Hematopoietic multipotent progenitor cell (in vitro differentiated cells): ENCODE measurements at places on chromosomes 12 and 14. TPM values are rescaled to one million over a fixed set of nuclear protein-coding genes. Genes with fewer than 3 reads are reported as not detected.

DNA sequence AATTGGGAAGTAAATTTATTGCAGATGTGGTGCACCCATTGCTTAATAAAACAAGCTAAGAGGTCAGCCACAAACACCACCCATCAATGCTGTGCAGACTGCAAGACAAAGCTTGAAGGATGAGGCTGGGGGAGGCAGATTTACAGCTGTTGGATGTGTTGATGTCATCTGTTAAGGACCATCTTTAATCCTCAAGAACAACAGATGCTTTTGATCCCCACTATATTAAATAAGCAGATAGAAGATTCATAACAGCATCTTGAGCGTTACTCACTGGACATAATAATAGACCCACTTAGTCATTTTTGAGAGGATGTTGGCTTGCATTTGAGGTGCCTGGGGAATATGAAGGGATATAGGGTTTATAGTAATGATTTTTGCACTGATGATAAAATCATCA is 58.8 kb downstream of the GPR68 start:
- DNase-seq: no peak

- DNase-seq: no peak
These were observed 11.5 kb upstream of the HELB start for GRCh38 chr12:66290716-66291200.

DNA sequence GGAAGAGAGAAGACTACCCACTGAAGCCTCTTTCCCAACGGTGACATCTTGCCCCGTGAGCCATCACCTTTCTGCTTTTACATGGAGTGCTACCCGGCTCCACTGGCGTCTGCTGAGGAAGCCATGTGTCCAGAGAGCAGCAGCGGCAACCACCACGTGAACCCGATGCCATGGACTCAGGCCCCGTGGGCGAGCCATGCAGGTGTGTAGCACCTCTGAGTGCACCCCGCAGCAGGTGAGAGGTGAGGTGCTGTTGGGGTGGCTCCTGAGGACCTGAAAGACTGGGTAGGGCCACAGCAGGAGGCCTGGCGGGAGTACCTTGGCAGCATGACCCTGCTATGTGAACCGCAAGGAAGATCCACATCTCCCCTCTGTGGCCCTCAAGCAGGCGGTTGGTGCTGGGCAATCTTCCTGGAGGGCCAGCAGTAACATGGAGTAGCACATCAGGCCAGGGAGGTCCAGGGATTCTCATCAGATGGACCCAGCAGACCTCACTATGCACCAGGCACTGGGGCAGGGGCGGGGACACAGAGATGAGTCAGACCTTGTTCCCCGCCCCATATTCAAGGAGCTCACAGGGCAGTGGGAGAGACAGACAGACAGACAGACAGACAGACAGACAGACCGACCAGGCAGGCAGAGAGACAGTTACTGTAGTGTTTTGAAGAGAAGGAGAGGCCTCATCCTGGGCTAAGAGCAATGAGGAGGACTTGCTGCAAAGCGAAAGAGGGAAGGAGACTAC is 129.6 kb downstream of the PAPOLA start:
- DNase-seq: no peak

- no peak for DNase-seq
These were observed 26.0 kb upstream of the SPTLC2 start for GRCh38 chr14:77642407-77642806.

DNA sequence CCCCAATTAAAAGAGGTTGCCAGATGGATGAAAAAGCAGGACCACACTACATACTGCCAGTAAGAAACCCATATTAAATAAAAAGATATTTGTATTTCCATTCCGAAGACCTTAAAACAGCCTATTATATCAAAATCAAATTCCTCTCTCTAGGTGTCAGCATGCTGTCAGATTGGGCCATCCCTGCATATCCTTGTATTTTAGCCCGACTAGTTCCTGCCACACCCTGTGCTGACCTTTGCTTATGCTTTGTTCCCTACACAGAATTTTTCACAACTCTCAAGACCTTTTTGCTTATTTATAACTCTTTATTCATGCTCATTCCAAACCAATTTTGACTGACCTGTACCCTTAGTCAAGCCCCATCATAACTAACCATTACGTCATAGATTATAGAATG is 12.8 kb downstream of the GSKIP start:
- no peak for DNase-seq

DNA sequence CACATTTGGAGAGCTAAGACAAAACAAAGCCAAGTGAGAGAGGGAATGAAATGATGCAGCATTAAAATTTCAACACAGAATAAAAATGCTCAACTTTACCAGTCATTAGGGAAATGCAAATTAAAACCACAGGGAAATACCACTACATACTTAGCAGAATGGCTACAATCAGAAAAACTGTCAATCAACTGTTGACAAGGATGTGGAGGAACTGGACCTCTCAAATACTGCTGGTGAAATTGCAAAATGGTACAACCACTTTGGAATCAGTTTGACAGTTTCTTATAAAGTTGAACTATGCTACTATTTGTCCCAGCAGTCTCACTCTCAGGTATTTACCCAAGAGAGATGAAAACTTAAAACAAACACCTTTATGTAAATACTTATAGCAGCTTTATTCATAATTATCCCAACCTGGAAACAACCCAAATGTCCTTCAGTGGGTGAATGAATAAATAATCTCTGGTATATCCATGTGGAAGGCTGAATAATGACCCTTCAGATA is 43.8 kb upstream of the KTN1 start:
- DNase-seq: no peak

- DNase-seq: no peak
These were observed 7.7 kb downstream of the OR6C68 start for GRCh38 chr12:55499810-55500252.

DNA sequence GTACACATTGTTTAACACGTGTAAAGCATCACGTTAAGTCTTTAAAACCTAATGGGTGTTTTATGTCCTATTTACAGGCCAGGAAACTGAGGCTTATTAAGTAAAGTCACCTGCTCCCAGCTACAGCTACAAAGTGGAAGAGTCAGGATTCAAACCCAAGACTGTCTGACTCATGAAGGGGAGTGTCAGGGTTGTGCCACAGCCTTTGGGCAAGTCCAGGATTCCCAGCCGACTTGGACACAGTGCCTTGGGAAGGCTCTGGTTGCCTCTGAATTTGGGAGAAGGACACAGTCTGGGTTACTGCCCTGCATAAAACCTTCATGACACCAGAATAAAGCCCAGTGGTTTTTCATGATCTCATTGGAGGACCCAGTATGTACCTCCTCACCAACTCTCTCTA is 7.3 kb downstream of the RNU4-2 start:
- no peak for DNase-seq

DNA sequence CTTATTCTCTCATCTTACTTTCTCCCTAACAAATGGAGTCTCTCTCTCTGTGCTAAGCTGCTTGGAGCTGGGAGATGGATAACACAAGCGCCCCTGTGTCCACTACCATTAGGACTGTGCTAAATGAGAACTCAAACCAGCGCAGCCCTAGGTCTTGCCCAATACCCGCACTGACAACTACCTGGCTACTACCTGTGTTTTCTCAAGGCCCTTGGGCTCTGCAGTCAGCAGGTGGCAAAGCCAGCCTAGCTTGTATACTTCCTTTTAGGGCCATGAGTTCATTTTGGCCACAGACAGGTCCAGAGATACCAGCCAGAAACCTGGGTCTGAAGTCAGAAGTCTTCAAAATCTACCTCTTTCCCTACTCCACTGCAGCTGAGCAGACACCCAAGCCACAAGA is 13.0 kb upstream of the SLCO1B1 start:
- no peak for DNase-seq

DNA sequence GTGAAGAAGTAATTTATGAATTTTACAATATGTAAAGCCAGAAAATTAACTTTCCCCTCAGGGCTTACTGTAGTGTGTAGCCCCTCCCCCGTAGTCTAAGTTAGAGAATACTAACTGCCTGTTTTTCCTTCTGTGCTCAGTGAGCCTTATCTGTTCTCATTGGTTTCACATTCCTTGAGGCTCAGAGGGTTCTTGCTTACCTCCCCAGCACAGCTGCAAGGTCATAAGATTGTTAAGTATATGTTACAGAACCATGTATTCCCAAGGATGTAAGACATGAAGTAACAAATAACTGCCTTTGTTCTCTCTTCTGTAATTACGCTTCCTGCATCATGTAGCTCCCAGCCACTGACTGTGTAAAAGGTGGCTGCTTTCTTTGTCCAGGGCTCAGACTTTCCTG is 1351.1 kb downstream of the TMEM121 start:
- DNase-seq: no peak

GRCh38 chr14:100896369-100897060 is 7.0 kb downstream of the RTL1 start:
- no peak for DNase-seq

DNA sequence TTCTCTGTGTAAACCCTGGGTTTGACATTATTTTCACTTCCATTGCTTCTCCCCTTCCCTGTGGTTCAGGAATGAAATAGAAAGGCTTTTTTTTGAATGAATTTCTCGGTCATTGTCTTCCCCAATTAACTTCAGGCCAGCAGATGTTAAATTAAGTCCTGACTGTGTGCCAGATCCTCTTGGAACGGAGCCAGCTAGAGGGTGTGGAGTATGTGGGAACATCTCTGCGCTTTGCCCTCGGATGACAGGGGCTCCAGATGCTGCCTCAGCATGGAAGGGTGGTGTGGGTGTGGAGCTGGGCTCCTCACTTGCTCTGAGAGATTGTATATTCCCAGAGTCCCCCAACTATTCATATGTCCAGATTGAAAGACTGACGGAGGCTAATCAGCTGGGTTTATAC is 13.1 kb downstream of the KRT85 start:
- no peak for DNase-seq

- DNase-seq: no peak
These were observed 10.5 kb upstream of the NID2 start for GRCh38 chr14:52079239-52079959.

DNA sequence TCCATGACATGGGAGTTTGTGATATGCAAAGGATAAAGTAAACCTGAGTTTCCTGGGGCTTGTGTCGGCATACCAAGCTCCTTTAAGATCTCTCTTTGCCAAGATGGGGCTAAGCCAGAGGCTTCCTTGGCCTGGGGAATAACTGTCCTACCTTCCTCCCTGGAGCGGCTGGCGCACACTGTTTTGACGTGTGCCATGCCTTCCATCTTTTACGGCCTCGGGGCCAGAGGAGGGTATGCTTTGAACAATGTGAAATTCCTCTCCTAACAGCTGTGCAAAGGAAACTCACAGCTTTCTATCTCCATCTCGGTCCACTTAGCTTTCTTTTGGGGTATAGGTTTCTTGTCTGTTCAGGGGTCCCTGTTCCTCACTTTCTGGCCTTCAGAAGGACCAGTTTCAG is 55.2 kb downstream of the NTF3 start:
- no peak for DNase-seq

DNA sequence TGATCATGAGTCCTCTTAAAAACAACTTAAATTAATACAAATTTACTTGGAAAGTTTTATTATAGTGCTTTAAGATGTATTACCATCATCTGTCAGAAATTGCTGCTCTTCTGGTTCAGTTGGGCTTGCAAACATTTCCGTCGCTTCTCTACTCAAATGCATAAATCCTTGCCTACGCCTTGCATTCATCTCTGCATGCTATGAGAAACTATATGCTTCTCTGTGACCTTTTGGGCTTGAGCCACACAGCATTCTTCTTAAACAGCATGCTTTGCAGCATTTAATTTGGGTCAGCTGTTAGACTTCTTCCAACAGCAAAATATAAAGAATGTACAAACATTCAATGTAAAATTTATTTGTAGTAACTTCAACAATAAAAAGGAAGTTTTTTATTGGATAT is 305.7 kb upstream of the FLRT2 start:
- DNase-seq: no peak

- no peak for DNase-seq
These were observed 81.3 kb downstream of the MOK start for GRCh38 chr14:102223682-102224081.

GRCh38 chr14:55328317-55328716 is 57.1 kb downstream of the FBXO34 start:
- no peak for DNase-seq

GRCh38 chr12:19483727-19484126 is 44.4 kb downstream of the AEBP2 start:
- DNase-seq: no peak

DNA sequence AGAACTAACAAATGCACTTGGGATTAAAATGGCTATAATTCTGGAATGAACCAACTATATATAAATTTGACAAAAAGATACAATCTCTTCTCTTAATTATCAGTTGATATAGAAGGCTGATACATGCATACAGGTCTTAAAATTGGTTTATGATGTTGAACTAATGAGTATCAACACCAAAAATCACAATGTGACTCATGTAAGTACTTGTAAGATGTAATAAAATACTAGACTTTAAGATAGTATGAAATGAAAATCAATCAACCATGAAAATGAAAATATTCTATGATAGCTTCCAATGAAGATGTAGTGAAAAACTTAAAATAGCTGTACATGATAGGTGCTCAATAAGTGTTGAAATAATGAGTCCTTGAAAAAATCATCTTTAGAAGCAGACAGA is 116.6 kb upstream of the SOX5 start:
- DNase-seq: no peak

GRCh38 chr12:6533653-6533922 is 729 bp upstream of the GAPDH start:
- no peak for DNase-seq

GRCh38 chr14:77222546-77223225 is 41.1 kb downstream of the TMEM63C start:
- no peak for DNase-seq

- peak; percentile 36 for DNase-seq
These were observed 5.7 kb upstream of the ZNF385A start for GRCh38 chr12:54390176-54390667.

- no peak for DNase-seq
These were observed 280.9 kb upstream of the FLRT2 start for GRCh38 chr14:85248881-85249635.

- DNase-seq: no peak
These were observed 122.8 kb downstream of the AACS start for GRCh38 chr12:125187780-125188741.

GRCh38 chr12:89877136-89877535 is 168.5 kb upstream of the ATP2B1 start:
- DNase-seq: no peak

DNA sequence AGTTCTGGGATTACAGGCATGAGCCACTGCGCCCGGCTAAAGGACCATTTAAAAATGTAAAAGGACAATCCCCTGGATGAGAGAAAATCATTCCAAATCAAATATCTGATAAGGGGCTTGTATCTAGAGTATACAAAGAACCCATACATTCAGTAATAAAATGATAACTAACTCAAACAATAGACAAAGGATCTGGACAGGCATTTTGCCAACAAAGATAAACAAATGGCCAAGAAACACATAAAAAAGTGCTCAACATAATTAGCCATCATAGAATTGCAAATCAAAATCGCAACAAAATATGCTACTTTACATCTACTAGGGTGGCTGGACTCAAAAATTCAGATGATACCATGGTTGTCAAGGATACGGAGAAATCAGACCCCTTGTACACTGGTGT is 8.5 kb upstream of the BICD1 start:
- no peak for DNase-seq

GRCh38 chr14:96626121-96626768 is 124.1 kb downstream of the PAPOLA start:
- no peak for DNase-seq

- no peak for DNase-seq
These were observed 922 bp downstream of the PTPRR start for GRCh38 chr12:70919597-70920035.

GRCh38 chr12:131085816-131086591 is 132.3 kb downstream of the ADGRD1 start:
- no peak for DNase-seq

- no peak for DNase-seq
These were observed 123.3 kb downstream of the SLC38A6 start for GRCh38 chr14:61104358-61104757.

The MANSC4 gene
- under 0.01 TPM for total RNA-seq

The ZBTB42 gene
- 11.8 TPM for total RNA-seq

The CACNA1C gene
- total RNA-seq: 0.54 TPM

The SLC25A47 gene
- not detected for total RNA-seq

The RNASE3 gene
- 3.0 TPM for total RNA-seq

The DIO2 gene
- under 0.01 TPM for total RNA-seq
